ENCODE measurements at places on chromosomes 3 and 15.

DNA sequence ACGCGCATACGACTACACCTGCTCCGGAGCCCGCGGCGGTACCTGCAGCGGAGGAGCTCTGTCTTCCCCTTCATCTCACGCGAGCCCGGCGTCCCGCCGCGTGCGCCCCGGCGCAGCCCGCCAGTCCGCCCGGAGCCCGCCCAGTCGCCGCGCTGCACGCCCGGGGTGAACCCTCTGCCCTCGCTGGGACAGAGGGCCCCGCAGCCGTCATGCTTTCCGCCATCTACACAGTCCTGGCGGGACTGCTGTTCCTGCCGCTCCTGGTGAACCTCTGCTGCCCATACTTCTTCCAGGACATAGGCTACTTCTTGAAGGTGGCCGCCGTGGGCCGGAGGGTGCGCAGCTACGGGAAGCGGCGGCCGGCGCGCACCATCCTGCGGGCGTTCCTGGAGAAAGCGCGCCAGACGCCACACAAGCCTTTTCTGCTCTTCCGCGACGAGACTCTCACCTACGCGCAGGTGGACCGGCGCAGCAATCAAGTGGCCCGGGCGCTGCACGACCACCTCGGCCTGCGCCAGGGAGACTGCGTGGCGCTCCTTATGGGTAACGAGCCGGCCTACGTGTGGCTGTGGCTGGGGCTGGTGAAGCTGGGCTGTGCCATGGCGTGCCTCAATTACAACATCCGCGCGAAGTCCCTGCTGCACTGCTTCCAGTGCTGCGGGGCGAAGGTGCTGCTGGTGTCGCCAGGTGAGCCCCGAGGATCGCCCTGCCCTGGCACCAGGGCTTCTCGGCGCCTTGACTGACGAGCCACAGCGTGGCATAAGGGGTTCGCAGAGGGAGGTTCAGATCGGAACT is 420 bp downstream of the SLC27A2 start:
- DNase-seq = no peak

DNA sequence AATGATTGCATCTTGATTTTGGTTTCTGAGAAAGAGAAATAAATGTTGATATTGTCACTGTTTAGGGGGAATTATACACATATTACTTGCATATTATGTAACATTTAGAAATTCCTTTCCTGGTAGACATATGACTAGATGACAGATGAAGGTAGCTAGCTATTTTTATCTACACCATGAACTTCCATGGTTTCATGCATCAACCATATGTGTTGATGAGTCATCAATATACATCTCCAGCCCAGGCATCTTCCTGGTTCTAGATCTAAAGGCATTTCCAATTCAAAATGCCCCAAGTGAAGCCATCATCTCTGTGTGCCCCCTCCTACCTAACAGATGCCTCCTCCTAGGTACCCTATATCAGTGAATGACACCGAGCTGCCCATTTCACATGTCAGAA is 9.5 kb upstream of the ADAMTSL3 start:
- DNase-seq = no peak

- no peak for DNase-seq
Measured at GRCh38 chr3:153783106-153783505, 338.1 kb upstream of the ARHGEF26 start.

DNA sequence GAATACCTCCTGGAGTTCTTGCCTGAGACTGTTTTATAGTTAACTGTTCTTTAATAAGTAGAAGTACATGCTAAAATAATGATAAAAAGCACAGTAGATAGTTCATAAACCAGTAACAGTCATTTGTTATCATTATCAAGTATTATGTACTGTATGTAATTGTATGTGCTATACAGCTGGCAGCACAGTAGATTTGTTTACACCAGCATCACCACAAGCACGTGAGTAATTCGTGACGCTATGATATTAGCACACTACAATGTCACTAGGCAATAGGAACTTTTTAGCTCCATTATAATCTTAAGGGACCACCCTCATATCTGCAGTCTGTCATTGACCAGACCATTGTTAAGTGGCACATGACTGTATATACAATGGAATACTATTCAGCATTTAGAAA is 534.7 kb downstream of the FHIT start:
- no peak for DNase-seq

GRCh38 chr3:136281966-136282520 is 31.9 kb downstream of the PCCB start:
- no peak for DNase-seq

DNA sequence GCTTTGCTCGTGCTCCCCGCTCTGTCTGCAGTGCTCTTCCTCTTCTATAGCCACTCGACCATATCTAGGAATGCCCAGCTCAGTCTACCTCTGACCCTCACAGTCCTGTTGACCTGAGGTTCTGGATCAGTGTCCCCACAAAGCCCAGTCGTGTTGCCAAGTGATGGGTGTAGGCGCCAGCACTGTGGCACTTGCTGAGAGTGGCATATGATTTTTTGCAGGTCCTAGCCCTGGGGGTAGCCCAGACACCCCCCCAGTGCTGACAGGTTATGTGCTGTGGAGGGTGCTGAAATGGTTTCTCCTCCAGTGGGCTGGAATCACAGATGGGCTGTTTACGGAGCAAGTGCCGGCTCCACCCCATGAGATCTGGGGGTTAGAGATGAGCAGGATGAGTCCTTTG is 32.5 kb downstream of the ACAD9 start:
- DNase-seq = no peak

DNA sequence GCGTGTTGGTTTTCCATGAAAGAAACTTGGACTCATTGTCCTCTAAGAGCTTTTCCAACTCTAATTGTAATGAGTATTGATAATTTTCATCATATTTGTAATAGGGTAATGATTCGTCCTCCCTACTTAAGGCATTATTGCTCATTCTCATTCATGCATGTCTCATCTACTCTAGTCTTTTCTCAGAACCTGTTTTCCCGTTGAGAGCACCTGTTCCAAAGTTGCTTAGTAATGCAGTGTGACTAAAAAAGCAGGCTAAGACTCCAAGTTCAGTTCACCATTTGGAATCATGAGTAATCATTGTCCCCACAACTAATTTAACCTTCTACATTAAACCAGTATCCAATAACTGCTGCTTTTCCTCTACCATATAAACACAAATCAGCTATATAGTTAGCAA is 84.0 kb downstream of the FILIP1L start:
- no peak for DNase-seq

DNA sequence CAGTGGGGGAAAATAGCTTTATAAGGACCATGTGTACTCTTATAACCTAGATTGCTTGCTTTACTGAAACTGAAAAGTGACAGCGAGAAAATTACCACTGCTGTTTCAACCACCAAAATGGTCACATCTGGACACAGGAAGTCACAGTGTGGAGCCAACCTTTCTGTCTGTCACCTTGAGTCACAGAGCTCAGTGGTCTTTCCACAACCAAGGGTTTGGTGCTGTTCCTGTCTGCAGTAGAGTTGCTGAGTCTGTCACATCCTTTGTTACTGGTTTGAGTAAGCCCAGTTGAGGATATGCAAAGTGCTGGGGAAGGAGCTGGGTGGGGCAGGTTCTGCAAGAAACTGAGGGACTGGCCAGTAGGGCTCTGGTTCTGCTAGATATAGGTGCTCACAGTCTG is 139.1 kb upstream of the EIF1B start:
- DNase-seq = no peak

DNA sequence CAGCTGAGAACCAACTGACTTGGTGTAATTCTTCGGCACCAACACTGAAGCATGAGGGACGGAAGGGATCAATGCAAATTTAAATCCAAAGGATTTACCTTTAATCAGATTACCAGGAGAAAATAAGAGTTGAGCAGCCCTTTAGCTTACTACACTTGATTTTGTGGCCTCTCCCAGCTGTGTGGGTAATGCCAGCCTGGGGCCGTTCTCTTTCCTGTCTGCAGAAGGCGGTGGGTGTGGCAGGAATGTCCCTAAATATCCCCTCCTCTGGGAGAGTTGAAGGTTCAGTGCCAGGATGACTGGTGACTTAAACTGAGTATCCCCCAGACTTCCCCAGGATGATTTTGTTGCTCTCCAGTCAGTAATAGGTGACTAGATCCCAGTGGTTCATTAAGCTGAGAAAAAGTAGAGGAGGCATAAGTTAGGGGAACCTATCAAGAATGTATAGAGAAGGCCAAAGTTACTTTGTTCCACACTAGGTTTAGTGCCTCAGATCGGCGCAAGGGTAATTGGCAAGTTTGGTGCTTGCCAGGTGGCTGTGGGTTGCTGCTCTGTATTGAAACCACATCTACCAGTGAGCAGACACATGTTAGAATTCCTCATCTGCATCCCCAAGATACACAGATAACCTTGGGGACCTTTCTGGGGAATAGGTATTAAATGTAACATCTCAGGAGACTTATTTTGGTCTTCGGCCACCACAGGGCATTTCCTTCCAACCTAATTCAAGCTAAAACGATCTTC is 23.1 kb downstream of the MAPKBP1 start:
- no peak for DNase-seq

DNA sequence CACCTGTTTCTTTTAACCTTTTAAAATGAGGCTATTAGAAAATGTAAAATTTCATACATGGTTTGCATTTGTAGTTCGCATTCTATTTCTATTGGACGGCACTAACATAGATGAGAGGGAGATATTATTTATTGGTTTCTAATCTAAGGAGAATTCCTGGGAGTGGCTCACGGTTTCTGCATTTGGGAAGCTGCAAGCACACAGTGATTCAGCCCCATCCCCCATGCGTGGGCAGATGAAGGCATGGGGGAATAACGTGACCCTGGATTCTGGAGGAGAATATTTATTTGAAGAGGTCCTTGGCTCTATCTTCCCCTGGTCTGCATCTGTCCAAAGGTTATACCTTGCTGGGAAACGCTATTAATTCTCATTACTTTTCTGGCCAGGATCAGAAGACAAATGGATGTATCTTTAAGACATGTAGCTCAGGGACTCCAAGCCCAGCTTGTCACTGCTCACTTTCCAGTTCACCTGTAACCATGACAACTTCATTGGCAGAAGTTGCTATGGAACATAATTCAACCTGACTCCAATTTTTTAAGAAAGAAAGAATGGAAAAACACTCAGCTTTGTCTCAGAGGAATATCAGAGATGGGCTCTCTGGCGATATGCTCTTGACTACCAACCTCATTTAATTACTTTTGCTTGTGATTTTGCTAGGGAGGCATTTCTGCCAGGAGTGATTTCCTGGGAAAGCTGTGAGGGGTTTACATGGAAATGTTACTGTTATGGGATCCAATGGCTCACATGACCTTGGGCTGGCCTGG is 27.2 kb upstream of the POMGNT2 start:
- no peak for DNase-seq

- DNase-seq = no peak
Measured at GRCh38 chr3:194536871-194537637, 50.3 kb upstream of the ATP13A3 start.

DNA sequence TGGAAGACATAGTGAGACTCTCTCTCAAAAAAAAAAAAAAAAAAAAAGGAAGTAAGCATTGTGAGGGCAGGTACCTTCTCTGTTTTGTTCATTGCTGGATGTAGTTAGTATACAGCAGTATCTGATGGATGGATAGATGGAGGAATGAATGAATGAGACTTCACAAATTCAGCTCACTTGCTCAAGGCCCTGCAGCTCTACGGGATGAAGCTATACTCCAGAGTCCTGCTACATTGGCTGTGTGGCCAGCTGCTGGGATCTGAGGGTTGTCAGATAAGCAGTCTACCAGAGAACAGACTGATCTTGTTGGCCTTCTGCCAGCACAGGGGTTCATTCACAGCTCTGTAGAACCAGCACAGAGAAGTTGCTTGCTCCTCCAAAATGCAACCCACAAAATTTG is 35.0 kb downstream of the MLH1 start:
- DNase-seq = no peak

DNA sequence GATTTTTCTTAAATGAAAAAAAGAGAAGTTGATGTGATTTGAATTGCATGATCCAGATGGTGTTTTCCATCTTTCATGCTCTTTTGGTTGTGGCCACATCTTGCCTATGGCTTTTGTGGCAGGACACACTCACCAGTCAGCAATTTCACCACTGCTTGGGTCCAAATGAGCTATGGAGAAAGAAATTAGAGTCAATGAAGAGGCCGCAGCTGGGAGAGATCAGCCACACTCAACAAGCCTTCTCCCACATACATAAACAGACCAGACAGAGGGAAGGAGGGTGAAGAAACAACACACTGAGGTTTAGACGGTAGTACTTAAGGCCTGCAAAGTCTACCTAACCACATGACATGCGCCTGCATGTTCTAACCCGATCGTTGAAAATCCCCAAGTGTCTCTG is 110.7 kb upstream of the CDIN1 start:
- DNase-seq = no peak

DNA sequence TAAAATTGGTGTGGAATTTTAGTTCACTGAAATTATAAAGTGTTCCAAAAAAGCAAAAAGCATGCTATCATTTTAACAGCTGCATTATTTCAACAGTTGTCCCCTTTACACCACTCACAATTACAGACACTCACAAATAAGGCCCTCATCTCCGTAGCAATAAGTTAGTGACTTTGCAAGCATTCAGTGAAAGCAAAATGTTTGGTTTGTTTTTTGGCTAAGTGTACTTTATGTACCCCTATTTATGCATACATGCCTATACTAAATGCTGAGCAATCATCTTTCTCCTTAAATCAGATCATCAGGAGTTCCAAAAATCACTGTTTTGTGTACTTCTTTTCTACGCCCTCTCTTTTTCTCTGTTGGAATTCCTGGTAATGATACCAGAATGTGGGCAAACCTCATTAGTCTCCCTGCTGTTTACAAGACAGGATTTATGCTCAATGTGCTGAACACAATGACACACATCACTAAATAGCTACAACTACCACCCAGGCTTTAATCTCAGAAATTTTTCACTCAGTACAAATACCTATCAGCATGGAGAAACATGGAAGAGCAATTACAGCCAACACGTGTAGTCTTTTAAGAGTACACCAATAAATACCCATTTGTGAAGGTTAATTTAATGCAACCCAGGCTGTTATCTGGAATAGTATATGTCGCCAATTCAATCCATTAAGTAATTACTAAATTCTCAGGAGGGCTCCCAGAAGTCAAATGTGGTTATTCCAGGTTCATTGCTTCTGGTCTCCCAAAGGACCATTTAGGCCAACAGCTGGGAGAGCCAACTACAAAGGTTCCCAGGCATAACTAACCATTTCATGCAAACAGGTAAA is 12.0 kb downstream of the ALDH1A2 start:
- no peak for DNase-seq

DNA sequence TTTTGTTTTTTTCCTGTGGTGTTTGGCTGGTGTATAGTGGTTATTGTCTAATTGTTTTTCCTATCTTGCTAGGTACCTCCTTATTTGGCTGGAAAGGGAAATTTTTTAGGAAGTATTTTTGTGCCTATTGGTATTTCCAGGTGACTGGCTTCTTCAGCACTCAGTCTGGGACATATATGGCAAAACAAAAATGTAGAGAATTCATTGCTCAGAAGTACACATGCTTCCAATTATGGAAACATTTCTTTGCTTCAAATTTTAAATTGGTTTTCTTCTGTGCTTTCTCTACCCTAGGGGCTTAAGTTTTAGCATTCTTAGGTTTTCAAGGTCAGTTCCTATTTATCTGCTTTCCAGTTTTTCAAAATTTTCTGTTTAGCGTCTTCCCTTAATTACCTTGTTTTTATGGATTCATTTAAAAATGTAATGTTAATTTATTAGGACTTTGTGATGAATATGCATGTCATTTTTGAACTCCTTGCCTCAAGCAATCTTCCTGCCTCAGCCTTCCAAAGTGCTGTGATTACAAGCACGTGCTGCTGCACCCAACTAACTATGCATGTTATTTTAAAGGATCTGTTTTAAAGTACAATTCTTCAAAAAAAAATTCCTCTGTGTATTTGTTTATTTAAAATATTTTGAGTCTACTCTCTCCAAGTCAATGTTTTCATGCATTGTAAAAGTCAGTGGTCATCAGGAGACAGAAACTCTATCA is 231.9 kb upstream of the DPPA4 start:
- no peak for DNase-seq
